ENCODE measurements at places on chromosomes 5 and 9.

DNA sequence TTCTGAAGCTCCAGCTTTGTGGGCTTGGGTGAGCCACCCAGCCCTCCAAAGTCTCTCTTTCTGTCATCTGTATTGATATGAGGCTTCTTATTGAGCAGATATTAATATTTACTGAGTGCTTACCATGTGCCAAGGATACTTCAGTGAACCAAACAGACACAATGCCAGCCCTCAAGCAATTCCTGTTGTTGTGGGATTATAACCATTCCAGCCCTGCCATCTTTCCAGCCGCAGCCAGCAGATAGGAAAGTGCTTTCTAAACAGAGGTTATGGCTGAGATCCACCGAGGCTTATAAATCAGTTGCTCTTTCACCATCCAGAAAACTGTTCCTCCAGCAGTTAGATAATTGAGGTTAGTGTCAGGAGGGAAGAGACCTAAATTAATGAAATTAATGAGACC is 137.7 kb upstream of the ALDH1B1 start:
- no peak for DNase-seq

- DNase-seq = no peak
These were observed 163.6 kb upstream of the IRX2 start for GRCh38 chr5:2914981-2915484.

GRCh38 chr5:134130239-134130945 is 15.9 kb downstream of the TCF7 start:
- no peak for DNase-seq

- DNase-seq = no peak
These were observed 490.9 kb downstream of the NFIB start for GRCh38 chr9:13823026-13823425.

DNA sequence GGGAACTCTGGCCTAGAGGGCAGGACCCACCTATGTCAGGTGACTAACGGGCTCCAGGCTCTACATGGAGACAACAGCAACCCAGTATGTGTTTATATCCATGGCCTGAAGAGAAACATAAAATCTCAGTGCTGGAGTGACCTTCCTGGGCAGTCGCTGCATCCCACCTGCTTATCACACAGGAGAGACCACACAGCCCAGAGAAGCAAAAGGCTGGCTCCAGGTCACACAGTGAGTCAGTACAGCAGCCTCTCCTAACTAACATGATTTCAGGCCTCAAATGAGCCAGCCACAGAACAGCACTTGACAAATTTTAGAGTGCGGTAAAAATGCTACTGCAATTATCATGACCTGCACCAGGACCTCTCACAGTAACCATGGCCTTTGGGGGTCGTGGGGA is 54.0 kb upstream of the TGFBR1 start:
- DNase-seq = no peak

Measured in NCI-H1436 (cell line).